ENCODE measurements at places on chromosomes 13 and 19. TPM values are rescaled to one million over a fixed set of nuclear protein-coding genes. Genes with fewer than 3 reads are reported as not detected.

The PLIN5 gene
- not detected for total RNA-seq

The PRX gene
- total RNA-seq: 0.90 TPM

The ACP5 gene
- total RNA-seq: 0.08 TPM

The EDNRB gene
- 0.30 TPM for total RNA-seq
